ENCODE measurements at places on chromosomes 3 and 15. TPM values are rescaled to one million over a fixed set of nuclear protein-coding genes. Genes with fewer than 3 reads are reported as not detected.

DNA sequence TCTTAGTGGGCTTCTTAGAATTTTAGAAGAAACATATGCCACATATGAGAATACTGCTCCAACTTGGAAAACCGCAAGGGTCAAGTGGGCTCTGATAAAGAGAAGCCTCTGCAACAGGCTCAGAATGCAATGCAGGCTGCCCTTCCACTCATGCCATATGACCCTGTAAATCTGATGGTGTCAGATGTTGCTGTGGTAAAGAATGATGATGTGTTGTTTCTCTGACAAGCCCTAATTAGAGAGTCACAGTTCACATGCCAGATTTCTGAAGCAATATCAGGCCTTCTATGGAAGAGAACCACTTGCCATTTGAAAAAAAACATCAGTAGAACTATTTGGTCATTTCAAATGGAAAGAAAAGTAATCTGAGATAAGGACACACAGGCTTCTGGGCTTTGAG is 749.6 kb downstream of the AGBL1 start:
- H3K4me1 ChIP-seq: peaks cover 19% of the 10 kb centered on the region
- DNase-seq: no peak
- no peak overlapping the region for H3K27ac ChIP-seq

- no peaks in the 10 kb centered on the region for H3K4me1 ChIP-seq
- DNase-seq: no peak
- H3K27ac ChIP-seq: no peak overlapping the region
- H3K36me3 ChIP-seq: no peaks in the 10 kb centered on the region
- H3K4me3 ChIP-seq: no peak overlapping the region
Observed at GRCh38 chr15:74397239-74398068, 30.0 kb upstream of the CYP11A1 start.

GRCh38 chr15:65081758-65082157 is 5.2 kb downstream of the KBTBD13 start:
- no peak for DNase-seq
- H3K4me1 ChIP-seq: peaks cover 58% of the 10 kb centered on the region

GRCh38 chr3:128547368-128547987 is 54.5 kb upstream of the GATA2 start:
- H3K4me3 ChIP-seq: no peak overlapping the region
- no peak overlapping the region for H3K27ac ChIP-seq
- H3K36me3 ChIP-seq: no peaks in the 10 kb centered on the region
- peaks cover 7% of the 10 kb centered on the region for H3K27me3 ChIP-seq

- H3K36me3 ChIP-seq: peaks cover 23% of the 10 kb centered on the region
- no peak for DNase-seq
Observed at GRCh38 chr3:5205165-5205941, 17.8 kb downstream of the EDEM1 start.

PEX5L gene
- not detected for total RNA-seq
